ENCODE measurements at places on chromosomes 7 and 10.

DNA sequence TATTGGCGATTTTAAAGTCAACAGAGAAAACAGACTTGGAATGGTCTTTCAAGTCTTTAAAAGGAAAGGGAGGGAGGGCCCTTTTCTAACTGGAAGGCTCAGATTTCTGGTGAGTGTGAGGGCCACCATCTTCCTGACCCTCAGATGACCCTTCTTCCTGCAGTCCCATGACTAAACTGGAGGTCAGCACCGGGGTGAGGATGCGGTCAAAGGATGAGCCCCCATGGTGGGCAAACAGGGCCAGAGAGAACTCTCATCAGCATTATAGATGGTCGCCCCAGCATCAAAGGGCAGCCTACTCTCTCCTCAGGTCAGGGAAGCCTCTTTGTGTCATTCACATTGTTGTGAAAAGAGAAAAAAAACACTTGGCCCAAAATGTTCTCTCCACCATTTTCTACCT, 219.2 kb downstream of the LRMDA start:
- no peak overlapping the region for H3K4me3 ChIP-seq
- H3K36me3 ChIP-seq, result no peaks in the 10 kb centered on the region
- no peaks in the 10 kb centered on the region for H3K4me1 ChIP-seq
- peaks cover 13% of the 10 kb centered on the region for H3K27me3 ChIP-seq
- H3K27ac ChIP-seq, result no peak overlapping the region
- DNase-seq, result no peak

- H3K4me3 ChIP-seq, result no peak overlapping the region
- H3K4me1 ChIP-seq, result no peaks in the 10 kb centered on the region
Observed at GRCh38 chr10:36345175-36345533, 703.1 kb upstream of the FZD8 start.

DNA sequence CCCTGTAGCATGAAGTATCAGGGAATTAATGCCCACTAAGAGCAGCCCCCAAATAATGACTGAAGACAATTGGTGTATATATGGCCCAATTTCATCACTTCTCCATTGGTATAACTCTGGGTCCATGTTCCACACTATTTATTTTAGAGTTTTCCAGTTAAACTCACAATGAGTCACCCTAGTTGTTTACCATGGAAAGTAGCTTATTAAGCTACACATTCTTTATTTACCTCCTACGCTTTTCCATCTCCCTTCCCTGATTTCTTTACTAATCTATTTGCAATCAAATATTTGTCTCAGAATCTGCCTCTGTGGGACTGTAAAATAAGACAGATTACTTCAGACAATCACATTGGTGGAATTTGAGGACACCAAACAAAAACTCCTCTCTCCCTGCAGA, 655.6 kb downstream of the SORCS1 start:
- DNase-seq, result no peak
- H3K36me3 ChIP-seq, result no peaks in the 10 kb centered on the region
- H3K27ac ChIP-seq, result no peak overlapping the region
- no peaks in the 10 kb centered on the region for H3K27me3 ChIP-seq

DNA sequence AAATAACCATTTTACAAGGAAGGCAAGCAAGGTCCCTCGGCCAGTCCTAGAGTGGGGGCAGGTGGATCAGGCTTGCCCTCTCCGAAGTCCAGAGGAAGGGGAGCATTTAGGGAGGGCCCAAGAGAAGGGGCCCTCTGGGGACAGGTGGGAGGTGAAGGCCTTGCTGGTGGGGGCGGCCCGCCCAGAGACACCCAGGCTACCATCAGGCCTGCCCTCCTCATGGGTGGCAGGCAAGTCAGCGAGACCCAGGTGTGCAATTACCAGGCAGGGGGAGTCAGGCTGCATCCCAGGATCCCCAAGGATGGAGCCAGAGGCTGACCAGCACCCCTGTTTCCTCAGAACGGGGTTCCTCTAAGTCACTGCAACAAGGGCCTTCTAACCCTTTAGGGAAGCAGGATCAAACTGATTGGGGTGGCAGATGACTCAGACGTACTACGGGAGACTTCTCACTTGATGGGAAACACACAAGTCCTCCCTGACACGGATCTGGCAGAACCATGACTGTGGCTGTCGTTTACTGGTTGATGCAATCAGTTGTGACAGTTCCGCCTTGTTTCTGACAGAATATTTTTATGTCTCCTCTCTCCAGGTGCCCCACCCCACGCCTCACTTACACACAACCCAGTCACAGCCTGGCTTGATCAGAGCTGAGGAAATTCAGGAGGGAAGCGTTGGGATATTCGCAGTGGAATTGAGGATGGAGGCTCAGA, 8.2 kb downstream of the LOXL4 start:
- no peaks in the 10 kb centered on the region for H3K27me3 ChIP-seq
- no peaks in the 10 kb centered on the region for H3K4me1 ChIP-seq
- no peak overlapping the region for H3K4me3 ChIP-seq
- DNase-seq, result no peak
- H3K27ac ChIP-seq, result peak overlapping the region; percentile 4
- H3K36me3 ChIP-seq, result peaks cover 15% of the 10 kb centered on the region

DNA sequence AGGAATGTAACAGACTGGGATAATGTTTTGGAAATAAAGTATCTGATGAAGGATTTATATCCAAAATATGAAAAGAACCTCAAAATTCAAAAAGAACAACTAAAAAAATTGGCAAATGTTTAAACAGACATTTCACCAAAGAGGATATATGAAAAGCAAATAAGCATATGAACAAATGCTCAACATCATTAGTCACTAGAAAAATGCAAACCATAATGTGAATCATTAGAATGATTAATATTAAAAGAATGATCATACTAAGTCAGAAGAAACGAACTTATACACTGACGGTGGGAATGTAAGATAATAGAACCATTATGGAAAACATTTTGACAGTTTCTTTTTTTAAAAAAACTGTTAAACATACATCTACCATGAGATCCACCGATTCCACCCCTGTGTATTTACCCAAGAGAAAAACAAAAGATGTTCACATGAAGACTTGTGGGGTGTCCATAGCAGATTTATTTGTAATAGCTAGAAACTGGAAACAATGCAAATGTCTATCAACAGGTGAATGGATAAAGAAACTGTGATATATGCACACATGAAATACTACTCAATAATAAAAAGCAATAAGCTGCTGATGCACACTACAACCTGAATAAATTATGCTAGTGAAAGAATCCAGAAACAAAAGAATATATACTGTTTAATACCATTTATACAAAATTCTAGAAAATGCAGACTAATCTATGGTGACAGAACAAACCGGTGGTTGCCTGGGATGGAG, 35.7 kb downstream of the PRKG1 start:
- no peak overlapping the region for H3K27ac ChIP-seq
- DNase-seq, result no peak
- no peak overlapping the region for H3K4me3 ChIP-seq
- H3K36me3 ChIP-seq, result no peaks in the 10 kb centered on the region
- peaks cover 2% of the 10 kb centered on the region for H3K27me3 ChIP-seq

- DNase-seq, result no peak
- no peak overlapping the region for H3K4me3 ChIP-seq
- H3K27me3 ChIP-seq, result peaks cover 18% of the 10 kb centered on the region
- no peaks in the 10 kb centered on the region for H3K36me3 ChIP-seq
- H3K27ac ChIP-seq, result no peak overlapping the region
Observed at GRCh38 chr10:3389130-3389529, 216.5 kb upstream of the PITRM1 start.
